ENCODE measurements at places on chromosomes 2 and 18.
A peak's percentile ranks its signal among the peaks of the same experiment; 100 is the strongest.

DNA sequence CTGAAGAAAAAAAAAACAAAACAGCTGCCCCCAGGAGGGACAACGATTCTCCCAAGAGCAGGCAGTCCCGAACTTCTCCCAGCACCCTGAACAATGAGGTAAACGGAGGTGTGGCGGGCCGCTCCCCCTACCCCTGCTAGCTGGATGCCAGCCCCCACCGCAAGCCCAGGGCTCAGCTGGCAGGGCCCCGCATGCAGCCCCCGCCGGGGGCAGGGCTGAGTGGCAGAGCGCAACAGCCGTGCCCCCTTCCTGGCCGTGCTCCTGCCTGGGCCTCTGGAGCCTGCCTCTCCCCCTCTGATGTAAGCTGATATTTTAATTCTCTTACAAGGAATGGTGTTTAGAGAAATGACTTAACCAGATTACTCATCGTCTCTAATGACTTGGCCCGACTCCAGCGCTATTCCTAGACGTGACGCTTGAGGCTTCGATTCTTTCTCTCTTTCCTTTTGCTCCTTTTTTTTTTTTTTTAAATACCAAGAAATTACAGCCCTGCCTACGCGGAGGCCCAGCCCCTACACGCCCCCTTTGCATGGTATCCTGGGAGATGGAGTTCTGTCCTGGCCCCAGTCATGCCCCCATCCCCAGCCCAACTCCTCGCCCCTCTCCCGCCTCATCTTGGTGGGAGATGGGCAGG lies 4.6 kb upstream of the ARID5A start:
- DNase-seq = peak; percentile 80

DNA sequence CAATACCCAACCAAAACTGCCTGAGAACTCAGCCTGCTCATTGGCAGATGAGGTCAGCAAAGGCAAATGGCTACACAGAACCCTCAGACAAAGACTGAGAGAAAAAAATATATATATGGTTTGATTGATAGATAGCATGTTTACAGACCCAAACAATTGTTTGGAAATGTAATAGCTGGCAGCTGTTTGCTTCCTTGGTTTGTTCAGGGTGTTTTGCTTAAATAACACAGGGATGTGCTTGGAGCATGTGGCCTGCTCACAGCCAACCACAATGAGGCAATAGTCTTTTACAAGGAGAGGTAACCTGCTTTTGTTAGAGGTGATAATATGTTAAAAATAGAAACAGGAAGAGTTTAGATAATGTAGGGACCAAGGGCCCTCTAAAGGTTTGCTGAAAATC lies 84.5 kb downstream of the PDK1 start:
- no peak for DNase-seq

- no peak for DNase-seq
Measured at GRCh38 chr2:128622371-128622770, 303.7 kb upstream of the HS6ST1 start.

DNA sequence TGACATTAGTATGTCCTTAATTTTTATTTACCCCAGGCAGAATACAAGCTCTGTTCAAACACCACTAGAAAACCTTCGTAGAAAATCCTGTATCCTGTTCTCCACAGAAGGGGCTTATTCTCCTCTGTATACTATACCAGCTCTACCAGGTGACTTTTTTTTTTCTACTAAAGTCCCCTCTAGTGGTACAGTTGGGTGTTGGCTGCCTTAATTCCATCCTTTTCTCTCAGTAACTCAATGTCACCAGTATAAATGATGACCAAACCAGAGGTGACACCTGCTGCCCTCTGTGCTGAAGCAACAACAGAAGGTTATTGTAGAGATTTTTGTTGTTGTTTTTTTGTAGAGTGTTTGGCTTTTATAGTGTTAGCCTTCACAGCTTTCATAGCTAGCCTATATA lies 1322.0 kb downstream of the LRP1B start:
- no peak for DNase-seq

DNA sequence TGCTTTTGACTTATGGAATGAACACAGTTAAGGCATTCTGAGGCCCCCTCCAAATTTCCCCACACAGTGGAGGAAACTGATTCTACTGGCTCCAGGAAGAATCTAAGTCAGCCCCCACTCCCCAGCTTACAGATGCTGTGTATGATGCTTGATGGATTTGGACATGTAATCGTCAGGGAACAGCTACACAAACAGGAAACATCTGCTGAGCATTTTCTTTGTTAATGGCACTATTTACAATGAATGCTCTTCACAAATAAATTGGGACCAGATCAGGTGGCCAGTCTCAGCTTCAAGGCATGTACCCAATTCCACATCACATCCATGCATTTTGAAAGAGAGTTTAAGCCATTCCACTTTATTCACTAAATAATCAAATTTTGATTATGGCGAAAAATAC lies 562.3 kb downstream of the SOX11 start:
- no peak for DNase-seq

- no peak for DNase-seq
Measured at GRCh38 chr2:218223046-218223445, 6.1 kb downstream of the ARPC2 start.

DNA sequence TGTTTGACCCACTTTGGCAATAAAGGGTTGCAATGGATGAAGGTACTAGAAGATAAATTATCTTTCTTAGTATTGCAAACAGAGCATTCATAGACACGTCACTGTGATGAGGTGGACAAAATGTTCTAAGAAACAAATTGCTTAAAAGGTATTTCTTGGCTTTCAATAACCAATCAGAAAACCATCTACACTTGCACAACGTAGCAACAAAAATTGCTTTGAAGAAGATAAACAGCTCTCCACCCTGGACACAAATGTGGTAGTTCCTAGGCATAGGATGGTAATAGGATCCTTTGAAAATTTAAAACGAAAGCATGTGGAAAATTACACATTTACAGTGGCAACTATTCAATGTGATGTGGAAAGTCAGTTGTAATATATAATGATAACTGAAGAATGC lies 439.9 kb upstream of the ETAA1 start:
- no peak for DNase-seq

- no peak for DNase-seq
Measured at GRCh38 chr2:113203217-113203530, 29.4 kb downstream of the PSD4 start.

DNA sequence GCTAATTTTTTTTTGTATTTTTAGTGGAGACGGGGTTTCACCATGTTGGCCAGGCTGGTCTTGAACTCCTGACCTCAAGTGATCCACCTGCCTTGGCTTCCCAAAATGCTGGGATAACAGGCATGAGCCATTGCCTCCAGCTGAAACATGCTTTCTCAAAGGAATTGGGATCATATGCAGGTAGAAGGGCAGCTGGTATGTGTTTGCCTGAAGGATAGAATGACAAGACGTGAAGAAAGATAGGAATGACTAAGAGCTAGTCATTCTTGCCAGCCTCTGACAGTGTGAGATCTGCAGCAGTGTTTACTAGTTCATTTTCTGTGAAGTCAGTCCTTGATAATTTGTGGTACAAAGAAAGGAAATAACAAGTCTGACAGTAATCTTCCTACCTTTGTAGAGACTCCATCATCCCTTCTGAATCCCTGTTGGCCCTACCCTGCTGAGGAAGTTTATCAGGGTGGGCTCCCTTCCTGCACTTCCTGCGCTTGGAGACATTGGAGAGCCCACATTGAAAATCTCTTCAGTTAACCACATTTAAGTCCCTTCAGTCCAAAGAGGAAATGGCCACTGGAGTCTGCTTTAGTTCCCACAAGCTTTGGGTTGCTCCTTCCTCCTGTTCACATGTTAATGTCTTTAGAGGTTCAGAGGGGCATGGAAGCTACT lies 14.7 kb downstream of the CFLAR start:
- no peak for DNase-seq

- no peak for DNase-seq
Measured at GRCh38 chr2:10709290-10709939, 12.0 kb upstream of the ATP6V1C2 start.

GRCh38 chr2:61906186-61906470 lies 654 bp downstream of the COMMD1 start:
- DNase-seq = no peak

DNA sequence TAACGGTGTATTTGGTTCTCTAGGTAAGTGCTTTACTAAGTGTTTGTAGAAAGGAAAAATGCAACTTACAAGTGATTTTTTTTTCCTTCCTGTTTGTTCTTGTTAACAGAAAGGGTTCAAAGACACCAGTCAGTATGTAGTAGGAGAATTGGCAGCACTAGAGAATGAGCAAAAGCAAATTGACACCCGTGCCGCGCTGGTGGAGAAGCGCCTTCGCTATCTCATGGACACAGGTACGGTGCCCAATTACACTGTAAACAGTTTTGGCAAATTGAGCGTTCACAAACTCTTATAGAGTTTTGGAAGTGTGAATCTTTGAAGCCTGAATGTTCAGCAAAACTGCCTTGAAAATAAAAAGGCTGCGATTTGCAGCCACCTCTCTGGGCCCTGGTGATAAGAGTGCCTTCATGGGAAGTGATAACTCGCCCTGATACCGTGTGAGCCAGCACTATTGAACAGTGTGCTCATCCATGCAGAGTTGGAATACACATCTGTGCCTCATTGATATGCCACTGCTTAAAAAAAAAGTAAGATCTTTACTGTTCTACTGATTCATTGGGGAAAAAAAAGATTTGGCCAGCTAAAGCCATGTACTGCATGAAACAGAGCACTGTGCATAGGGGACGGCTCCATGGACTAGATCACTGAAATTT lies 54.0 kb upstream of the OTX1 start:
- DNase-seq = no peak

- no peak for DNase-seq
Measured at GRCh38 chr18:46481847-46482245, 175.2 kb downstream of the LOXHD1 start.

- no peak for DNase-seq
Measured at GRCh38 chr2:226338825-226339224, 460.8 kb downstream of the IRS1 start.

GRCh38 chr2:144020047-144020446 lies 499.9 kb downstream of the ZEB2 start:
- DNase-seq = no peak

All from stimulated activated CD4-positive, alpha-beta T cell treated with anti-CD3 and anti-CD28 coated beads, Interleukin-12 subunit alpha, Interleukin-12 subunit beta, amount 100 ng/mL, for 4 hours (primary cell).